ENCODE measurements at places on chromosomes 2 and 18.

- DNase-seq: no peak
These were observed 695.7 kb upstream of the POU3F3 start for GRCh38 chr2:104158191-104158590.

- DNase-seq: no peak
These were observed 332.0 kb downstream of the PTPRM start for GRCh38 chr18:7899078-7899477.

DNA sequence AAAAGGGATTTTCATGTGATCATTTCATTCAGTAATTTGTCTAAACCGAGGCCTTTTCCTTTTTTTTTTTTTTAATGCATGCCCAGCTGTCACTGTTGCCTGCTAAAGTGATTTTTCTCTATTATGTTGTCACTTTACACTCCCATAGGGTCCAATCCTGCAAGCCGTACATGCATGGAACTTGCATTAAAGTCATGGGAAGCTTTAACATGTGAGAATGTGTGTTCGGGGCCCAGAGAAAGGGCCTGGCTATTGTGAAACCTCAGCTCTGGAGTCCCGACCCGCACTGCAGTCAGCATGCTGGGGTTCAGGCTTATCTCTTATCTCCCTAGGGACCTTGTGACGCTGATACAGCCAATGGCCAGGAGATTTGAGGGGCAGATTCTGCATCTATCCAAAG lies 474.6 kb downstream of the SLC4A3 start:
- no peak for DNase-seq

GRCh38 chr2:112161431-112162145 lies 23.4 kb downstream of the FBLN7 start:
- no peak for DNase-seq

- DNase-seq: no peak
These were observed 1.3 kb downstream of the YWHAQ start for GRCh38 chr2:9629222-9630116.

GRCh38 chr2:47631792-47632398 lies 151.1 kb upstream of the MSH6 start:
- no peak for DNase-seq

DNA sequence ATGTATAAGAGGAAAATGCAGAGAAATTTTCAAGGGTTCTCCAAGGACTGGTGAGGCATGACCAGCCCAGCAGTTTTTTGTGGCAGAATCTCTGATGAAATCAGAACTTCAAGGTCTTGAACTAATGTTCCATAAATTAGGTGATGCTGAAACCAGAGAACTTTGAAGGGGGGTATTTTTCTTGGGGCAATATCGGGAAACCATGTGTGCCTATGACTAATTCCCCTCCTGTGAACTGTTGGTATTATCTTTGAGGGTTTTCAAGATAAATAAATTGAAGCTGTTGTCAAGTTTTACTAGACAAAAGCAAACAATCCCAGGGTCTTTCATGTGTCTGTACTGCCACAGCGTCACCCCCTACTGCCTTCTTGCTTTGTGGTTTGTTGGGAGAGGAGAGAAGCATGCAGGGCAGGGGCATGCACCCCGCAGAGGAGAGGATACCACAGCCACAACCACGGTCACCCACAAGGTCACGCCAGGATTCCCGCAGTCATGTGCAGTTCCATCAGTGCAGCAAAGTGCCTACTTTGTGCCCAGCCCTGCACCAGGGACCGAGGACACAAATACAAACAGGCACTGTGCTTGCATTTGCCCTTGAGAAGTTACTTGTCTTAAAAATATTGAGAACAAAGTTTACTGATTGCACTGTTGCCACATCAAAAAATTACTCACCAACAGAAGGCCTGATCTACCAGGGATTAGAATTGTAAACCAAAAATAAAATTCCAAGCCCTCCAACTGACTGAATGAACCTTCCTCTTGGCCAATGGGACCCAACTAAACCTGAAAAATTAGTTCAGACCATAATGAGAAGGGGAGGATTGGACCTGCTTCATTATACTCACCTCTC lies 413.3 kb upstream of the TRIB2 start:
- no peak for DNase-seq

GRCh38 chr2:110853516-110853915 lies 121.1 kb downstream of the ACOXL start:
- DNase-seq: no peak

DNA sequence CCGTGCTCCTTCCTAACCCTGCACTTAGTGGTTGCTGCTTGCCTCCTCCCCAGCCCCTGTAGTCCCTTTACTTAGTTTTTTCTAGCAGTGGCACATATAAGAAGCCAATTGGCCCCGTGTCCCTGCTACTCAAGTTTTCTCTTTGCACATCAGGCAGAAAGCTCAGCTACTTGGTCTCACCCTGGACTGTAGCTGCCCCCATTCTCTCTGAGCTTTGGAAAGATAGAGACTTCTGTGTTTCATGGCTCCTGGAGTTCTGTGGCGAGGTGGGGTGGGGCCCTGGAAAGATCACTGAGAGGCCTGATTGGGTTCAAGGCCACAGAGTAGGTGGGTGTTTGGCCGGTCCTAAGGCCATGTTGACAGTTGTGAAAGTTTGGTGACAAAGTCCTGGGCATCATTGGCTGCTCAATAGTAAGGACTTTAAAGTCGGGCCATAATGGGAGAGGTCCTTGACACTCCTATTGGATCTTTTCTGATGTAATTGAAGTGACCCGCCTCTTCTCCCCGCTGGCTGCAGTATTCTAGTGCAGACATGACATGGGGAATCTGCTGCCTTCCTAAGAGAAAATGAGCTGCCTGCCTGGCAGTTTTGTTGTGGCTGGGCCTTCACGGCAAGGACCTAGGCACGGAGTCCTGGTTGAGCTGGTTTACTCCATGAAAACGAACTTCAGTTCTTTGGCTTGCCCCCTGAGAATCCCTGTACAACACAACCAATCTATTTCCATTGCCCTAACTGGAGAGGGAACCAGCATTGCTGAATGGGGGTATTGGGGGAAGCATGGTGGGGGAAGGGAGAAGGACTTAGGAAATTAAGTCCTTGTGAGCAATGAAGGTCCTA lies 26.2 kb upstream of the CYP27A1 start:
- no peak for DNase-seq

- no peak for DNase-seq
These were observed 238.7 kb downstream of the SH3RF3 start for GRCh38 chr2:109367683-109368082.

- DNase-seq: no peak
These were observed 827.0 kb upstream of the DDX18 start for GRCh38 chr2:116987447-116987846.

- DNase-seq: no peak
These were observed 277.3 kb downstream of the MTX2 start for GRCh38 chr2:176546550-176546949.

DNA sequence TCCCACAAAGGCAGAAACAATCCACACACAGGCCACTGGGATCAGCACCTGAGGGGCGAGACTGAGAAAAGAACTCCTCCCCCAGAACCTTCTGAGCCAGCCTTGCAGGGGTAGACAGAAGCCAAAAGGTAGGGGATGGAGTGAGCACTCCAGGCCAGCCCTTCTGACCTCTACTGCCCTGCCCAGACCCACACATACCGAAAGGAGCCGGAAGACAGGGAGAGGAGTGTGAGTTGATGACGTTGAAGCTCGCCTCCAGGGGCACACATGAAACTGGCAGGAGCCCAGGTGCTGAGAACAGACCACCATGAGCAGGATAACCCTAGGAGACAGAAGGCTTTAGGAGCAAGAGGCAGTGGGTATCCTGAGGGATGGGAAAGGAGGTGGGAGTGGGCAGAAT lies 1.8 kb downstream of the SLC23A3 start:
- DNase-seq: no peak

DNA sequence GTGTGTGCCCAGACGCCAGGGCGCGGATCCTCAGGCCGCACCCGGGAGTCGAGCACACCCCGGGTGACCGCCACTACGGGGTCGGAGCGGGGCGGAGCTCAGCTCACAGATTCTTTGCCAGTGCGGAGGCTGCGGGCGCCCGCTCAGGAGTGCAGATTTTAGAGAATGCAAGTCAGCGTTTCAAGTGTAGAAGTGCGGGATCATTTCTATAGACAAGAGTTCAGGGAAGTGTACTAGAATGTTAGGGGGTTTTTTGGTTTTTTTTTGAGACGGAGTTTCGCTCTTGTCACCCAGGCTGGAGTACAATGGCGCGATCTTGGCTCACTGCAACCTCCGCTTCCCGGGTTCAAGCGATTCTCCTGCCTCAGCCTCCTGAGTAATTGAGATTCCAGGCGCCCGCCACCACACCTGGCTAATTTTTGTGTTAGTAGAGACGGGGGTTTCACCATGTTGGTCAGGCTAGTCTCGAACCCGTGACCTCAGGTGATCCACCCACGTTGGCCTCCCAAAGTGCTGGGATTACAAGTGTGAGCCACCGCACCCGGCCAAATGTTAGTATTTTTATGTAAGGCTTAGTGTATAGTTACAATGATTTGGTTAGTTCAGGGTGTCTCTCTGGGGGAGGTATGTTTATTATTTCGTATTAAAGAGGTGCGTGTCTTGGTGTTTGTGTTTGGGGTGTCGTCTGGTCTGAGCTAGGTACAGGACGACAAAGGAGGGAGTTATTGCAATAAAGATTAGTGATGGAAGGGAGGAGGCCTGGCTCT lies 619 bp upstream of the FAM168B start:
- DNase-seq: no peak

- DNase-seq: no peak
These were observed 78.2 kb downstream of the TRIP12 start for GRCh38 chr2:229843613-229844012.

DNA sequence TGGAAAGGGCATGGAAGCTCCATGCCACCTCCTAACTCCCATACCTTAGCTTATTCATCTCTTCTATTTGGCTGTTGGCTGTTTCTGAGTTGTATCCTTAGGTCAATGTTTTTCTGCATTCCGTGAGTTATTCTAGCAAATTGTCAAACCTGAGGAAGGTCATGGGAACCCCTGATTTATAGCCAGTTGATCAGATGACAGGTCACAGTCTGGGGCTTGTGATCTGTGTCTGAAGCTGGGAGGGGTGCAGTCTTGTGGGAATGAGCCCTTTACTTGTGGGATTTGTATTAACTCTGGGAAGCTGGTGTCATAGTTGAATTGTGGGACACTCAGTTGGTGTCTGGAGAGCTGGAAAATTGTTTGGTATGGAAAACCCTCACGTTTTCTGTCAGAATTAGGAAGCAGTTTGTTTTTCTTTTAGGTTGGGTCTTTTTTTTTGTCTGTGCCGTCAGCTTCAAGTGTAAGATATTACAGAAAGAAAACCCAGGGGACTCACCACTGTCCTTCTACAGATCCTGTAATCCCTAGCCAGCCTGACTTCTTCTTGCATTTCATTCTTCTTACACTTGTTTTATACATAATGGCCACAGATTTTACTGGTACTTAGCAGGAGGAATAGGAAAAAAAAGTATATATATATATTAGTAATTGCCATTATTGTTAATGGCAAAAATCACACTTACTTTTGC lies 137.9 kb downstream of the LRRTM1 start:
- DNase-seq: no peak

DNA sequence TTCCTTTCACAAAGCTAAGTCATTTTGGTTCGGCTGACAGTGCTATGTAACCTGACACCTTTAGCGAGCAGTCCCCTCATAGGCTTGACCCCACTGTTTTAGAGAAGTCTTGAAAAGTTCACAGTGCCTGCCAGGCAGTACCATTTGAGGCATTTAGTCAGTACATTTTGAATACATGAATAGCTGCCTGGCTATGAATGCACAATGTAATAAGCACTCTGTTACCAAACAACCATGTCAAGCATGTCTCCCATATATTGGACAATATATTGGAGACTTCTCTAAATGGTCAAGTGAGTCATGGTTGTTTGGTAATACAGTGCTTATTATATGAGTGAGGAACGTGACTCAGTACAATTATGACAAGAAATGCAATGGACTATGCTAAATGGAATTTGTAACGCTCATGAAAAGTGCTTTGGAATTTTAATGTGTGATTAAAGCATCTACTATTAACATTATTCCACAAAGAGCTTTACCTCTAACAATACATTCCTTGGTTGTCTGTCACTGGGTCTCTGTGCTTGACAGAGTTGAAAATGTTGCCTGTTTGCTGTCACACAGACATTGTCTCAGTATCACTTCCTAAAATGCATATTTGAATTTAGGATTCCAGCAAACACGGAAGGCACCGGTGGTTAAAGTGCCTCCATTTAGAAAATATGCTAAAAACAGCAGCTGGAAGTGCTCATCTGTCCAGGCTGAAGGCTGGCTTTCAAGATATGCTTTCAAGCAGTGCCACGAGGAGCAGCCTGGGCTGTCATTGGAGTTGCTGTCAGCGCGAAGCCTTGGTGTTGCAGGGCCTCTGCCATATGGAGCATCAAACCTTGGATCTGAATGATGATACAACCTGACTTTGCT lies 458.6 kb downstream of the FBXO15 start:
- no peak for DNase-seq

DNA sequence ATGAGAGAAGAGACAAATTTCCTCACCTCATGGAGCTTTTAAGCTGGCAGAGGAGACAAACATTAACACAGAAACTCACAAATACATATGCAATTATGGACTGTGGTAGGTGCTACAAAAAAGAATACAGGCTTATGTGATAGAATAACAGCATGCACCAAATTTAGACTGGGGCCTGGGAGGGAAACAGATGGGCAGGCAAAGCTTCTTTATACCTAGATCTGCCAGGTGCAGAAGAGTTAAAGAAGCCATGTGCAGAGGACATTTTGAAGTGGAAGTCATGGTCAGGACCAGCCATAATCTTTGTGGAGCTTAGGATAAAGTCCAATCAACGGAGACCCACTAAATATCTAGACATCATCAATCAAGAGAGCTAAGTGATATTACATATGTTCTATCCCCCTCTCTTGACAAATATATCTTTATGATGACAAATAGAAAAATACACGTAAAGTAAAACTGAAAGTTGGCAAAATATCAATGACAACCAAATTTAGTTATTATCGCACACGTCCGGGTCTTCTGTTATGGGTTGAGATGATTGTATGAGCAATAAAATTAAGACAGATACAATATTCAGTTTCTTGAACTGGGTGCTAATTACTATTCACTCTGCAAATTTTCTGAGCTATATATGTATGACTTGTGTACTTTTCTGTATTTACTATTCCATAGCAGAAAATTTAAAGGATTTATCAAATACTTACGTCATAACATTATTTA lies 44.1 kb downstream of the CD28 start:
- no peak for DNase-seq

GRCh38 chr2:98157557-98157956 lies 70.6 kb downstream of the VWA3B start:
- no peak for DNase-seq

GRCh38 chr18:35141567-35142274 lies 99.1 kb upstream of the ZNF397 start:
- no peak for DNase-seq

GRCh38 chr2:39618736-39619135 lies 47.0 kb upstream of the TMEM178A start:
- DNase-seq: no peak

- no peak for DNase-seq
These were observed 841.6 kb downstream of the TRIB2 start for GRCh38 chr2:13558368-13558767.

DNA sequence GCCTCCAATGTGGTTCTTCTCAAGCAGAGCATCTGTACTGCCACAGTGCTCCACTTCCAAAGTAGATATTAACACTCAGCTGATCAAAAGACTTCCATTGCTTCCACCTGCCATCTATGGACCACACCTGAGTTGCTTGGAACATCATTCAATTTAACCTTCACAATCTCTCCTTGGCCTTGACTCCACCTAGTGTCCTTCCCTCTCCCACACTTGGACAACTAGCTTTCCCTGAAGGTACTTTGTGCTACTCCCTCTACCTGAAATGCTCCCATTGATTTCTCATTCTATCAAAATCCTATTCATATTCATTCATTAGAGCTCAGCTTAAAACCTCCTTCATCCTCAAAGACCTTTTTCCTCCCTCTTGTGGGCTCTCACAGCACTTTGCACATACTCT lies 48.7 kb downstream of the SOWAHC start:
- DNase-seq: no peak

- no peak for DNase-seq
These were observed 142.1 kb downstream of the ASXL3 start for GRCh38 chr18:33720133-33720532.

Measured in anterior cingulate cortex (tissue), 58 donors.